NCI-H1694 treated with DMSO at 0.1 percent for 48 hours (cell line): ENCODE measurements at places on chromosomes 16 and 17.

DNA sequence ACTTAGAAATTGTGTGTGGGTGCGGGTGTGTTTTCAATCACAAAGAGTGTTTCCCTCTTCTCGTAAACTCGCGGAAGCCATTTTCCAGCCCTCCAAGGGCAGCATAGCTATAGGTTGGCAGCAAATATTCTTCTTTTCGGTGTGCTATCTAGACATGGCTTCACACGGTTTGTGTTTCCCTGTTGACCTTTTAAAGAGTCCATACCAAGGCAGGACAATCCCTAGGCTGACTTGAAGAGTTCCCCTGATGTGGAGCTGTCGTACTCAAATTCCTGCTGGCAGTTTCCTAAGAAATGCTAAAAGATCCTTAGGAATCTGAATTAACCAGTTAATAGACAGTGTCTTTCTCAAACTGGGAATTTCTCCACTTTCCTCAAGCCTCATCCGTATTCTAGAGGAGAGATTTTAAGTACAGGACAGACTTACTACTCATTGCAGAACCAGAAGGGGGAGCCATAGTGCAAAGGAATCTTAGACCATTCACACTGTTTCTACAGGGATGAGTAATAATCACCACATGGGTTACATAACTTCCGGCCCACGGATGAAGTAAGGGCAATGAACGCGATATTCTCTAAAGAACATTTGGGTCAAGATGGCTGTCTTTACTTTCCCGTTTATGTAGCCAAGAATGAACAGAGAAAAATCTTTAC is 288.6 kb upstream of the ELAC2 start:
- DNase-seq: no peak

DNA sequence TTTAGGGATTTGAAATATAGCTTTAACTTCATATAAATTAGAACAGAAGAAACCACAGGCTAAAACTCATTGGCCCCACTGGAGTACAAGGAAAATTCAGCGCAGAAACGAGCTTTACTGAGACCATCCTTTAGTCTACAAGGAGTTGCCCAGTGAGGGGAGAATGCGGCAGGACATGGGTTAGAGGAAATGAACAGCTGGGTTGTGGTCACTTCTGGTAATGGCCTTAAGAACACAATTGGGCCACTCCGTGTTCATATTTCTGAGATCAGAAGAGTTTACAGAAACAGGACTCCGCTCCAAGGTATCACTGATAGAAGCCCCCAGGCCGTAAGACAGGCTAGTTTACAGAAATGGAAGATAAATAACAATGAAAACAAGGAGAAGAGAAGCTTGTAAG is 188.3 kb downstream of the ZFHX3 start:
- no peak for DNase-seq

DNA sequence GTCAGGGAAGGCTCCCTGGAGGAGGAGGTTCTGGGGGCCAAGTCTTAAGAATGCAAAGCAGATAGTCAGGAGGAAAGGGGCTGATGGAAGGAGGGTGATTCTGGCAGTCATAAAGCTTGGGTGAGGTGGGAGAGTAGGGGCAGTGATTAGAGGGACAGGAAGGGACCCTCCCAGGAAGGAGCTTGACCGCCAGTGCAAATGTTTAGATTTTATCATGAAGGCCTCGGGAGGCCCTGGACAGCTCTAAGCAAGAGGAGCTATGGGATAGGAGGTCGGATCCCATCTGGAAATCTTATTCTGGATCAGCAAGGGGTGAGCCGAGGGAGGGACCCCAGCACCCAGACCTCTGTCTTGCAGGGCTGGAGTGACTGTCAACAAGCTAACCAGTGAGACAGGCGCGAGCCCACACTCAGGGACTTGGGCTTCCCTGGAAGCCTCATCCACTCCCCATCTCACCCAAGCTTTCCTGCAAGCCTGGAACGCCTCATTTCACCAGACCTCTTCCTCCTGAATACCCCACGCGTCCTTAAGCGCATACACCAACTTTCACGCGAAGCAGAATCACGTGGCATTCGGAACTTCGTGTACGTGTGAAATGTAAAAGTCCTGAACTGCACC is 52.0 kb upstream of the CBX4 start:
- DNase-seq: no peak

- no peak for DNase-seq
Measured at GRCh38 chr16:28261942-28262341, 30.4 kb upstream of the SBK1 start.

DNA sequence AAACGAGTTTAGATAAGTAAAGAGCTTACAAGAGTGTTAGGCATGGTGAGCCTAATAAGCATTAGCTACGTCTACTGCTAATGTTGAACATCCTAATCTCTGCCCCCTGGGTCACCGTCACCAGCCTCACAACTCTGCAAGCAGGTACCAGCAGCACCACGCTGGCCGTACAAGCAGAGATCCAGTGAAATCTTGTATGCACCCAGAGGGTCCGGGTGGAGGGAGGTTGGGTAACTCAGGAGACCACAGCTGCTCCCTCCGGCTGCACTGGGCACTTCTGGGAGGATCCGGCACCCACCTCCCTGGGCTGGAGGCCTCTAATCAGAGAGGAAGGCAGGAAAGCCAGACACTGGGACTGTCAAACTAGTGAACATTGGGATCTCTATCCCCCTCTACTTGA is 8.4 kb upstream of the OR1F1 start:
- no peak for DNase-seq
